Activated CD4-positive, CD25-positive, alpha-beta regulatory T cell treated with anti-CD3 and anti-CD28 coated beads, Interleukin-2, amount 50 U/mL, for 72 hours (primary cell): ENCODE measurements at places on chromosomes 11 and 22.

DNA sequence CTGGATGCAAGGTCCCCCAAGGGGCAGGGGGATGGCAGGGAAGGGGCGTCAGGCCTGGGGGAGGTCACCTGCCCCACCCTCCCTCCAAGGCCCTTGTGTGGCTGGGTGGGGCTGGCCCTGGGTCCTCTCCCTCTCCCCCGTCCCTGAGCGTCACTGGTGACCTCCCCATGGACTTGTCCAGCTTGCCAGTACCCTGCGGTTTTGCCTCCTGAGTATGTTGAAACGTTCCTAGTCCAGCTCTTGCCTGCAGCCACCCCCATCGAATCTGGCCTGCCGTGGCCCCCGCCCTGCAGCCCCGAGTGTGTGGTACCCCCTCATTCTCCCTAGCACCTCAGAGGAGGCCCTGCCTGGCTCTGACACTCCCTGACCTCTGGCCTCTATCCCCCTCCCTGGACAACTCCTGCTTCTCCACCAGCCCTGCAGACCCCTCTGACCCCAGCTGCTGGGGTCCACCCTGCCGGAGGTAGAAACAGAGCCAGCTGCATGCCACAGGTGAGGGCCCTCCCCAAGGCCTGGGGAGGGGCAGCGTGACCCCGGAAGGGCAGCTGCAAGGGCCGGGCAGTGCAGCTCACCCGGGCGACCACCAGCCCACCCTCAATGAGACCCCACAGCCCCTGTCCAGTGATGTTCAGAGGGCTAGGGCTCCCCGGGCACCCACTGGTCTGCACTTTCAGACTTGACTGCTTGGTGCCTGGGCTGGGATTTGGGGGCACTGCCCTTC, 4.1 kb upstream of the MUC6 start:
- no peak for DNase-seq

- no peak for DNase-seq
Measured at GRCh38 chr11:27452147-27452546, 20.4 kb downstream of the LGR4 start.

DNA sequence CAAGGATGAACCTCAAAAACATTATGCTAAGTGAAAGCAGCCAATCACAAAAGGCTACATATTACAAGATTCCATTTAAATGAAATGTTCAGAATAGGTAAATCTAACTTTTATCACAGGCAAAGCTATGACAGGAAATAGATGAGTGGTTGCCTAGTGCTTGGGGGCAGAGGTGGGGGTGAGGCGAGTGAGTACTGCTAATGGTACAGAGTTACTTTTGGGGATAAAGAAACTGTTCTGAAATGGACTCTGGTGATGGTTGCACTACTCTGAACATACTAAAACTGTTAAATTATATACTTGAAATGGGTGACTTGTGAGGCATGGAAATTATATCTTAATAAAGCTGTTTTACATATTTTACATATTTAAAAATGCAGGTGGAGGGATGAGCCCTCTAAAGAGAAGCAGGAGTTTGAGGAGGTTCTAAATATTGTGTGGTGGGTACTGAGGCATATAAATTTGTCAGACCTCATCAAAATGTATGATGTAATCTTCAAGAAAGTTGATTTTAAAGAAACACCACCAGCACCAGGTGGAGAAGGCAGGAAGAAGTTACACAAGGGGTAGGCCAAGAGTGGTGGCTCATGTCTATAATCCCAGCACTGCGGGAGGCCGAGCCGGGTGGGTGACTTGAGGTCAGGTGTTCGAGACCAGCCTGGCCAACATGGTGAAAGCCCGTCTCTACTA, 3.6 kb downstream of the SLC43A1 start:
- no peak for DNase-seq

DNA sequence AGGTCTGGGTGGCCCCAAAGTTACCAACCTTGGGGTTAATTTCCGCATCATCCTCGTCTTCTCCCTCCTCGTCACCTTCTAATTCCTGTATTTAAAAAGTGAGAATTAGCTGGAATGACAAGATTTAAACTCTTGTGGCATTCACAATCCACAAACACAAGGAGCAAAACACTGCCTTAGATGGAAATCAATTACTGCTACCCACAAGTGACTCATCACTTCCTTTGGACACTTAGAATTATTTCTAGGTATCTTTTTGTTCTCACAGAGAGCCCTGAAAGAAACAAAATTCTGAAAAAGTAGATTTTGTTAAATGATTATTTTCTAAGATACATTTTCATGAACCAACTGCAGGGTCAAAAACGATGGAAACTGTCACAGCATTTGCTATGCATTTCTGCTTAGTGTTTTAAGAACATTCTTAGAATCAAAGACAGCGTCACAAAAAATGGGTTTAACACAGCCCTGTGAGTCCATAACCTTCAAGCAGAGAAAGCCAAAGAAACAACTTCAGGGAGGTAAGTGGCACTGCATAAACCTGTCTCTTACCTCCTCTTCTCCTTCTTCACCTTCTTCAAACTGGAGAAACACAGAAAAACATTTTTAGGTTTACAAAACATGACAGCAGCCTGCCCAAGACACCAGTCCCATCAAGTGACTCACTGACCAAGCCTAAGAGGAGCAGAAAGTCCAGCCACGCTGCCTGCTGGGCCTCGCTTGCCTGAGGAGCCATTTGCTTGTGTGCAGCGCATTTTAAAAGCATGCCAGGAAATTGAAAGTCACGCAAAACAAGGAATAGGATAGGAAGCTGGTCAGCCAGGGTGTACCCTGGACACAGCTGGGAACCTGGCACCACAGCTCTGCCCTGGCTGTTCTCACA, 22.3 kb upstream of the PHLDA2 start:
- no peak for DNase-seq

GRCh38 chr11:108983636-108984420, 319.0 kb downstream of the DDX10 start:
- no peak for DNase-seq

DNA sequence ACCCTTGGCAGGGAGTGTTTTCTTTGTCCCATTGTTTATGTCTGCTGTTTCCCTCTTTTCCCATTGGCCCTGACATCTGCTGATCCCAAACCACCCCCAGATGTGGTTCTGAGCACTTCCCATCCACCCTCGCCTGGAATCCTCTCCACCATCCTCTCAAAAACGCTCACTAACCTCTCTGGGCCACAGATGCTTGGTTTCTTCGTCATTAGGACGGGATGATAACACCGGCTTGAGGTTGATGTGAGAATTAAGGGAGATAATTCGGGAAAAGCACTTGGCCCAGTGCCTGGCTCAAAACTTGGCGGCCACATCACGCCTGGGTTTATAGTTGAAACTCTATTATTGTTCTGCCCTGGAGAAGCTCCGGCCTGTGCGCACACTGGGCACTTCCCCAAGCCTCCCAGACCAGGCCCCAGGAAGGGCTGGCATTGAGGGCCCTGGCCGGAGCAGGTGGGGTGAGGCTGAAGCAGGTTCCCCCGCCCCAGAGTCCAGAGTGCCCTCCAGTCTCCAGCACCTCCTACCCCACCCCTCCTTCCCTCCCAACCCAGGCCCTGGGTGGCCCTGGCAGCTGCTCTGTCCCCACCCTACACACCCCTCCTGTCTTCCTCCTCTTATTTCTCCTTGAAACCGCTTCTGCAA, 63.7 kb downstream of the CYTH4 start:
- DNase-seq: no peak
